Stimulated activated CD4-positive, alpha-beta T cell treated with anti-CD3 and anti-CD28 coated beads, Interleukin-15, amount 100 ng/mL, for 1 hour (primary cell): ENCODE measurements at places on chromosomes 6 and 20.

GRCh38 chr6:92977018-92977417 is 442.3 kb downstream of the EPHA7 start:
- DNase-seq = no peak

- DNase-seq = no peak
These were observed 28.9 kb upstream of the SMIM8 start for GRCh38 chr6:87293526-87293925.

- DNase-seq = no peak
These were observed 53.8 kb downstream of the RRBP1 start for GRCh38 chr20:17628101-17628841.

GRCh38 chr6:12570461-12571030 is 146.0 kb upstream of the PHACTR1 start:
- no peak for DNase-seq

DNA sequence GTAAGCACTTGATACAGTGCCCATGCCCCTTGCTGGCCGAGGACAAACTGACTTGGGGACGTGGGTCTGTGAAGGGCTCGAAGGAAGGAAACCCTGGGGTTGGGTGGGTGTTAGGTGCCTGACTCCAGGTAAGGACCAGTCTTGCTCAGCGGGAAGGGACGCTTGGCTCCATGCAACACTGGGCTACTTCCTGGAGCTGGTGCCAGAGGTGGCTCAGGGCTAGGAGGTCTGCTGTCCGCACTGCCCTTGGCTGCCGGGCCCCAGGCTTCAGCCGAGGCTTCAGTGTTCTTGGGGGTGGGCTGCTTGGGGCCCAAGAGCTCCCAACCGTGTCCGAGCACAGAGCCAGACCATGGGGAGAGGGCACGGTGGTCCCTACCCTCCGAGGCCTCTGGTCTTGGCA is 5.3 kb downstream of the GATA5 start:
- no peak for DNase-seq

- no peak for DNase-seq
These were observed 170.0 kb downstream of the HACE1 start for GRCh38 chr6:104689551-104690205.

DNA sequence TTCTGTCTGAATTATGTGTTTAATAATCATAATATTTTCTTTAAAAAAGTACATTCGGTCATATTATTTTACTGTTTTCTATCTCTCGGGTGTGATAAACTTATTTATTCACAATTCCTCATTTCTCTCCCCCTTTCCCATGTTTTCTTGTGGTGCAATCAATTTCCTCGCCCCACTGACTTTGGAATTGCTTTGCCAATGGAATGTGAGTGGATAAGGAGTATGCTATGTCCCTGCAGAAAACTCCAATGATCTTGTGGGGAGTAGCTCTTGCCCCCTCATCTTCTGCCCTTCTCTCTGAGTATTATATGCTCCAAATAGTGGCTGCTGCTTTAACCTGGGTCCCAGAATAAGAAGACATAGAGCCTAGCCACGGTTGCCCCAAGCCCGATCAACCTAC is 64.1 kb downstream of the HMGN3 start:
- DNase-seq = no peak

GRCh38 chr6:13420269-13420668 is 67.1 kb downstream of the GFOD1 start:
- no peak for DNase-seq

DNA sequence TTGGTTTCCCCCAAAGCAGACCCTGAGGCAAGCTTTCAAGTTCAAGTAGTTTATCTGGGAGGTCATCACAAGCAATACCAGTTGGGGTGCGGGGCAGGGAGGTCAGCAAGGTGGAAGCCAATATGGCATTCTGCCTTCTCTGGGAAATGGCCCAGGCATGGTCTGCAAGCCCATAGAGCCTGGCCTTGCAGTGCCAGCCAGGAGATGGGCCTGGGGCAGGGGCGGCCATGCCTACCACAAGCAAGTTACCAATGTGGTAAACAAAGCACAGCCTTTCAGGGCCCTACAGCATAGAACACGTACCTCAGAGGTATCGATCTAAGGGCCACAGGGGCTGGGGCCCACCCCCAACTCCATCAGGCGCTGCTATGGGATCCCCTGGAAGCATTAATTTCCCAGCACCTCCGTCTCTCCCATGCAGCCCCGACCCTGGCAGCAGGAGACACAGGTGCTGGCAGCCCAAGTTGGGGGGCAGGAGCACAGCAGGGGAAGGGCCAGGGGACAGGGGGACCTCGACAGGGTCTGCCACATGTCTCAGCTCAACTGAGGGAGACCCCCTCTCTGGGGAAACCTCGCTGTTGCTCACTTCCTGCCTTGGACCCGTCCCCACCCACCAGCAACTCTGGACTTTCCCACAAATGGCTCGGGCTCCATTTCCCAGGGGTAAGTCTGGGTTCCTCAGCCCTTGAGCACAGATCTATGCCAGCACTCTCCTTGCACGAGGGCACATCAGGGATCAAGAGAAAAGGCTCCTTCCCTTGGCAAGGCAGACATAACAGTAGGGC is 369.0 kb downstream of the PREX1 start:
- no peak for DNase-seq

- DNase-seq = no peak
These were observed 24.5 kb downstream of the PYGB start for GRCh38 chr20:25272223-25273000.

DNA sequence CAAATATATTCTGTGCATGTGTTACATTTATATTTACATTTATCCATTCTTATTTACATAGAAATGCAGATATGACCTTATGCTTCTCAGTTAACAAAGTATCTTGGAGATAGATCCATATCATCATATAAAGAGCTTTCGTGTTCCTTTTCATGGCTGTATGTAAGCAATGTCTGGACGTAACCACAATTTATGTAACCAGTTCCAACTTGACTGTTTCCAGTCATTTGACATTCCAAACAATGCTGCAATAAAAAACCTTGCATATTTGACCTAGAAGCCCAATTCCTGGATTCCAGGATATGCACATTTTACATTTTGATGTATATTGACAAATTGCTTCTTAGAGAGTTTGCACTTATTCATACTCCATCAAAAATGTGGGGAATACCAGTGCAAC is 113.7 kb upstream of the F13A1 start:
- no peak for DNase-seq

DNA sequence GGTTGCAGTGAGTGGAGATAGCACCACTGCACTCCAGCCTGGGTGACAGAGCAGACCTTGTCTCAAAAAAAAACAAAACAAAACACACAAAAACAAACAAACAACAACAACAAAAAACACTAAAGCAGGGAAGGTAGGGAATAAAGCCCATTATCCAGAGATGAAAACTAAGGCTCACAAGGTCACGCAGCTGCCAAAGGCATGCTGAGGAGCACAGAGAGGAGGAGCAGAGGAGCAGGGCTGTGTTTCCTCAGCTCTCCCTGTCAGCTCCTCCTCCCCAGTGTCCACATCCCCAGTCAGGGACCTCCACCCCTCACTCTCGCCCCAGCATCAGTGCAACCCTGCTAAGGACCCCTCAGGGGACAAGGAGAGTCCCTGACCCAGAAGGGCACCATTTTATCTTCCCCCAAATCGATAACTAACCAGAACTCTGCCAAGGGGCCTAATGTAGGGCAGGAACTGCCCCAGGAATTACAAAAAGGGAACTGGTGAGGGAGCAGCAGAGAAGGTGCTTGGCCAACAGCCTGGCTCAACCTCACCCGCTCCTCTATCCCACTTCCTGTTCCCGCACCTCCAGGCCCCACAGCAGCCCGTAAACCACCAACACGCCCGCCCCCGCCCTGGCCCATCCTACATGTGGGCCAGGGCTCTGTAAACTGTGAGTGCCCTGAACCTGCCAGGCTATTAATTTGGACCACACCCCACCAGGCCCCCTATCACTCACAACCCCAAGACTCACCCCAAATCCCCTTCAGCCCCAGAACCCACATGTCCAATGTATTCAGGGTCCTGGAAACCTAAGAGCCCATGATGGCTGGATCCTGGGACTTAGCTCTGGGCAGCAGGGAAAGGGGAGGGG is 9.0 kb downstream of the TEAD3 start:
- no peak for DNase-seq

- no peak for DNase-seq
These were observed 54.9 kb upstream of the GPR31 start for GRCh38 chr6:167212713-167213005.

DNA sequence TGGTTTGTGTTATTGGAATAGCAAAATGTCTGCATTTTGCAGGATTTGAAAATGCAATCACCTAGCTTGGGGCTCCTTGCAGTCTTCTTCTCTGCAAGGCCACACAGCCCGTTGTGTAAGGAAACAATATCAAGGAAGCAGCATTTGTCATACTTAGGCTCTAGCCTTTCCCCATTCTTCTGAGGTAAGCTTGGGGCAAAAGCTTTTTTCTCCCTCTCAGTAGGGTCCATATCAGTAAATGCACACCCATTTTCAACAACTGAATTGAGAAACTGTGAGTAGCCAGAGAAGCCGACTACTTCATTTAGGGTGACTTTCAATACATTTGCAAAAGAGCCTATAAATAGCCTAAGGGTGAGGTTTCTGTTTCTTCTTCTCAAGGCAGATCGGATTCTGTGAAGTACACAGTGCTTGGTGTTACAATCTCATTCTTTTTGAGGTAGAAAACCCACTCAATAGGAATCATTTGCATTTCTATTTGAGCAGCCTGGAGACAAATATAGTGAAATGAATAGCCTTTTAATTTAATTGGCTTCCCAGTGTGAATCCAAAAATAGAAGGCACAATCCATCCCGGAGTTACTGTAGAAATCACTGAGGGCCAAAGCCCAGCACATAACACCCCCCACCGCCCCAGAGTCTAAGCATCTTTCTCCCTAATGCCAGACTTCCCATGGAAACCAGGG is 61.8 kb downstream of the BTBD3 start:
- DNase-seq = no peak

DNA sequence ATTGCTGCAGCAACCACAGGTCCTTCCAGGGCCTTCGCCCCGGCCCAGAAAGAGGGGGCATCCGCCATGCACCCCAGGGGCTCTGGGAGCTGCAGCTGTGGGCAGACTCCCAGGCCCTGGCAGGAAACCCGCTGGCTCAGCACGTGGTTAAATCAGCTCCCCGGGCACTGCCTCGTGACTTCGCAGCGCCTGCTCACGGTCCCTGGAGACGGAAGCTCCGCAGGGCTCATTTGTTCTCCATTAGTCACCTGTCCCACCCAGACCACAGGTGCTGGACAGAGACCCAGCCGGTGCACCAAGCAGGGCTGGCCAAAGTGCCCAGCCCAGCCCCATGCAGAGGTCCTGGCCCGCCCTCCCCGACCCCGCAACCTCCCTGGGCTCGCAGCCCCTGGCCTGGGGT is 14.7 kb downstream of the KCNQ2 start:
- DNase-seq = no peak

- DNase-seq = no peak
These were observed 29.2 kb downstream of the GOPC start for GRCh38 chr6:117573006-117573680.

DNA sequence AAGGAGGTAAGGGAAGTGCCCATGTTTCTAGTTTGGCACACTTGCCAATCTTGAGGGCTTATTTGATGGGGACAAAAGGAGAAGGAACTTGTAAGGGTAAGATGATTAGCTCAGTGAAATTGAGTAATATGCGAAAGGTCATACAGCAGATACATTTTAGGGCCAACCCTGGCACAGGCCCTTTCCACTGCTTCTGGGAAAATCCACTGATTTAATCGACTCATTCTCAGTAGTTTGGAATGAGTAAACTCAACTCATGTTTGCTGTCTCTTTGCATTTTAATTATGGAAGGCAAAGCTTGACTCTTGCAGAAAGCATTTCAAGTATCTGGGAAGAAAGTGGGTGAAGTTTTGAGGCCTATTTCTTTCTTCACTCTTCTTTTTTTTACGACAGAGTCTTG is 20.0 kb downstream of the PHF20 start:
- DNase-seq = no peak

DNA sequence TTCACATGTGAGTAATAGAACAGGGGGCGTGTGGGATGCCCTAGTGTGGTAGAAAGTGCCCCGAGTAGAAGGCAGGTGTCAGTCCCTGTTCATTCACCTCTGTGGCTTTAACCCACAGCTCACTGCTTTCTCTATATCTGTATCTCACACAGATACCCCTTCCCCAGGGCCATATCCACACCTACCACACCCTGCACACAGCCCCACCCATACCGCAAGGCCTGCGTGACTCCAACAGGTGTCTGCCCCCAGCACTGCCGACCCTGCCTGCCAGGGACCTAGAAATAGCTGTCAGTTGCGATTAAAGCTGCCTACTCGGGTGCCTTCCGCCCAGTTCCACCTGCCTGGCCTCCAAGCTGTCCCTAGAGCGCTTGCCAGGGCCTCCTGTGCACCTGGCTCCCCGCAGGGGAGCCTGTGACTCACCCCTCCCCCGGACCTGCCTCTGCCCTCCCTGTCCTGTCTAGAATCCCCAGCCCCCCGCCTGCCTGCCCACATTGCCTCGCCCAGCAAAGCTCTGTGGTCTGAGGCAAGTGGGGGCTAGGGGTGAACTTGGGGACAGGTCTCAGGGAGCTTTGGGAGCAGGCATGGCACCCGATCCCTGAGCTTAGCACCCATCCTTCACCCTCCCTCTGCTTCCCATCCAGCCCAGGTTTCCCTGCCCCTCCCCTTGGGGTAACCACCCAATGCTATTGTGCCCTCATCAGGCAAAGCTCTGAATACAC is 38.3 kb upstream of the ID1 start:
- DNase-seq = no peak

GRCh38 chr6:101290346-101290745 is 103.2 kb upstream of the GRIK2 start:
- no peak for DNase-seq

DNA sequence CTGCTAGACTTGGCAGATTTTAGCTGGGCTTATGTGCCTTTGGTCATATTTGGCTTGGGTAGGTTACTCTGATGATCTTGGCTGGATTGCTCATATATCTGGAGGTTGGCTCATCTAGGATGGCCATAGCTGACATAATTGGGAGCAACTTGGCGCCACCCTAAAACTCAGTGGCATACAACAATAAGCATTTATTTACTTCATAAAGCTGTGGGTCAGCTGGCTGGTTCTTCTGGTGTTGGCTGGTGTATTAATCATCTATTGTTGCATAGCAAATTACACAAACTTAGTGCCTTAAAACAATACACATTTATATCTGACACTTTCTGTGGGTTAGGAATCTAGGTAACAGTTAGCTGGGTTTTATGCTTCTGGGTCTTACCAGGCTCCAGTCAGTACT is 297.3 kb upstream of the JAG1 start:
- DNase-seq = no peak

GRCh38 chr6:39938773-39939654 is 4.8 kb upstream of the MOCS1 start:
- DNase-seq = no peak

GRCh38 chr6:130724089-130724488 is 103.1 kb upstream of the SMLR1 start:
- DNase-seq = no peak

GRCh38 chr20:51914758-51915157 is 112.4 kb upstream of the SALL4 start:
- DNase-seq = no peak

GRCh38 chr6:70797625-70798024 is 129.9 kb downstream of the SMAP1 start:
- DNase-seq = no peak

DNA sequence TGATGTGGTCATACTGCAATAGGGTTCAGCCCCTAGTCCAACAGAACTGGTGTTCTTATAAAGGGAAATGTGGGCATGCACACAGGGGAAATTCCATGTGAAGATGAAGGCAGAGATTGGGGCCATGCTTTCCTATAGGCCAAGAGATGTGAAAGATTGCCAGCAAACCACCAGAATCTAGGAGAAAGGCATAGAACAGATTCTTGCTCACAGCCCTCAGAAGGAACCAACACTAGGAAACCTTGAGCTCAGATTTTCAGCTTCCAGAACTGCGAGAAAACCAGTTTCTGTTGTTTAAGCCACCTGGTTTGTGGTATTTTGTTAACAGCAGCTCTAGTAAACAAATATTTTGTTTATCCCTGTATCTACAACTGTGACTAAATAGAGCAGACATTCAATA is 197.6 kb upstream of the CITED2 start:
- no peak for DNase-seq
